NCI-H1417 treated with DMSO at 0.1 percent for 48 hours (cell line): ENCODE measurements at places on chromosomes 12 and 14.

DNA sequence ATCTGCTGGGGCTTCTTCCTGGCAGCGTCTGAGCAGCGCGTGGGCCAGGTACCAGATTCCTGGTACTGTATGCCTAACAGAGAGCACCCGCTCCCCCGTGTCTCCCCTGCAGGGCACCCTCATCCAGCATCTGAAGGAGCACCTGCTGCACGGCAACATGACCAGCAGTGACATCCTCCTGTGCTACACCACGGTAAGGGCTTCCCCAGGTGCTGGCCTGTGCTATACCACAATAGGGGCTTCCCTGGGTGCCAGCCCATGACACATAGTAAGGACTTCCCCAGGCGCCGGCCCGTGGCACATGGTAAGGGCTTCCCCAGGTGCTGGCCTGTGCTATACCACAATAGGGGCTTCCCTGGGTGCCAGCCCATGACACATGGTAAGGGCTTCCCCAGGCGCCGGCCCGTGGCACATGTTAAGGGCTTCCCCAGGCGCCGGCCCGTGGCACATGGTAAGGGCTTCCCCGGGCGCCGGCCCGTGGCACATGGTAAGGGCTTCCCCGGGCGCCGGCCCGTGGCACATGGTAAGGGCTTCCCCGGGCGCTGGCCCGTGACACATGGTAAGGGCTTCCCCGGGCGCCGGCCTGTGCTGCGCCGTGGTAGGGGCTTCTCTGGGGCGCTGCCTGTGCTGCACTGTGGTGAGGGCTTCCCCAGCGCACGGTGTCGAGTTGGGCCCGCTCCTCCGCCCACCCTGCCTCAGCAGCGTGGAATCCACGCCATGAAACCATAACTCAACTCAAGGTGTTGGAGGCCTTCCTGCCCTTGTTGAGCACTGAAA, 49.3 kb downstream of the AACS start:
- no peak for DNase-seq

DNA sequence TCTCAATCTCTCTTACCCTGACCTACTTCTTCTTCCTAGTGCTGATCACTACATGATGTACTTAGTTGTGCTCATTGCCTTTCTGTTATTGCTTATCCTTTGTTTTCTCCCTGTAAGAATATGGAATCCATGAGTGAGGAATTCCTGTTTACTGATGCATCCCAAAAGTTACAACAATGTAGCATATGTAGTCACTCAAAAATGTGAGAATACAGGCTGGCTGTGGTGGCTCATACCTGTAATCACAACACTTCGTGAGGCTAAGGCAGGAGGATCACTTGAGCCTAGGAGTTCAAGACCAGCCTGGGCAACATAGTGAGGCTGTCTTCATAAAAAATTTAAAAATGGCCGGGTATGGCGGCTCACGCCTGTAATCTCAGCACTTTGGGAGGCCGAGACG, 8.0 kb upstream of the WDR20 start:
- DNase-seq: no peak

GRCh38 chr12:106195621-106196027, 52.2 kb downstream of the CKAP4 start:
- no peak for DNase-seq

GRCh38 chr12:50725011-50725942, 38.6 kb upstream of the ATF1 start:
- DNase-seq: no peak

DNA sequence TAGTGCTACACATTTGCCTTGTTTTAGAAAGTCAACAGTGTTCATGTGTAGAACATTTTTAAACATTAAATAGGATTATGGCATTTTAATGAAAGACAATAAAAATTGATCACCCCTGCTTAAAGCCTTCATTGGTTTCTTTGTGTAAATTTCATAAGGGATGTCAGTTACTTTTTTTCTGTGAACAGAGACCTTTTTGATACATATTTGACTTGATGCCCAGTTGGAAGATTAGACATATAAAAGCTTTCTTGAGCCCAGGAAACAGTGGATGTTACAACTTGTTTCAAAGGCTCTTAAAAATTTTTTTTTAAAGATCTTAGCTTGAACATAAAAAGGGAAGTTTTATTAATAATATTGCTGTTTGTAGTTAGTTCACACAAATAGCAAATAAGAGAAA, 168.7 kb upstream of the PDZRN4 start:
- no peak for DNase-seq

GRCh38 chr12:128623748-128624147, 200.0 kb downstream of the SLC15A4 start:
- DNase-seq: no peak

GRCh38 chr14:21106176-21106497, 5.3 kb downstream of the TMEM253 start:
- no peak for DNase-seq

DNA sequence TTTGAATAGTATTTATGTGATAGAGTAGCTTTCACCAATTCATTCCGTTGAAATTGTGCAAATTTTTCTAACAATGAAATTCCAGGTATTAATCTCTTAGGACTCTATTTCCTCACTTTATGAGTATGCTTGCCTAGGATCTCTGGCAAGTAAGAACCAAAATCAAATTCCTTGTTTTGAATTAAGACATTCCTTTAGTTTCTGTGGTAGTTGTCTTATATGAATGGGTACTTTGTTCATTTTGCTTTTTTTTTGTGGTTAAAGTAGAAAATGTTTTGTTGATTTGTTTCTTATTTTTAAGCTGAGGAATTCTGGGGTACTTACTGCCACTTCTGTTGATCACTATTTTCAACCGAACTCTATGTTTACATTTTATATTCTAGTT, 59.8 kb downstream of the KITLG start:
- no peak for DNase-seq

DNA sequence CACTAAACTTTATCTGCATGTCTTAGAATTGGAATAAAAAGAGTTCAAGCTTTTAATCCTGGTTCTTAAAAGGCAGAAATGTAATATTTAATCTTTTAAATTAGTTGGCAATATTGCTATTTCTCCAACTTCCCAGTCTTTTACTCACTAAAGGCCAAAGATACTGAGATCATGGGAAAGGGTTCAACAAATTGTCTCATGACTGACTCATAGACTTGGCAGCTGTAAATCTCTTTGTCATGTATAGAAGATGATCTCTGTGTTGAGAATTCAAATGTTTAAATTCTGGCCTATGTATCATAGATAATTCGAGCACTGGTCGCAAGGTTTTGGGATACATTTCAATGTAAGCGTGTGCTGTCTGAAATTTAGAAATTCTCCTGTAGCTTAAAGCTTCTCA, 40.1 kb upstream of the STRAP start:
- DNase-seq: no peak

DNA sequence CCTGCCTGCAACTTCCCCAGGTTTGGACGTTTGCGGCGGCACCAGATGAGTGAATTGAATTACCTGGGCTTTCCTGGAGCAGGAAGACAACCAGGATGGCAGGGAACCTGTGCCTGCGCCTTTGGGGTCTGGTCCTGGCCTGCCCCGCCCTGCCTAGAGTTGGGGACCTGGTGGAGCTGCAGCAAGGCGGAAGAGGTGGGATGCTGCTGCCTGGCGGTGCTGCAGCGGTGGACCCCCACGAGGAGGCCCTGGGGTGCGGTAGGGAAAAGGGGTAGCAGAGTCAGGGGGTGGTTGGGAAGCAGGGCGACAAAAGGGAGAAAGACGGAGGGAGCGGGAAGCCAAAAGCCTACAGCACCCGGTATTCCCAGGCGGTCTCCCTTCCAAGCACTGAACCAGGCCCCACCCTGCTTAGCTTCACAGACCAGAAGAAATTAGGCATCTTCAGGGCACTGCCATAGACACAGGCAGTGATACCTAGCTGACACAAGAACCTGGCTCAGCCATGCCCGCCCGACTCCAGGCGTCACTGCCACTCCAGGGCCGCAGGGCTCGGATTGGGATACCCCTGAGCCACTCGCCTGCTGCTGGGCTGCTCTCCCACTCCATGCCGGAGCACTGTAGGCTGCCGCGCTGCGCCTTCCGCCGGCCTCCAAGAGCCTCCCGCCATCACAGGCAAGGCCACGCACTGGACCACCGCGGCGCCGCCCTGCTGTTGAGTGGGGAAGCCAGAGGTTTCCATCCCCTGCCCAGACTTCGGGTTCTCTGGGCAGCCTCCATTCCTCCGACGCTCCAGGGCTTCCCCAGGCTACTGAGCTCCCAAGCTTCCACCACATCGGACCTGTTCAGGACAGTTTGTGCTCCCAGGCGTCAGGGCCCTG, 155.2 kb upstream of the ALG10B start:
- DNase-seq: no peak

- no peak for DNase-seq
Observed at GRCh38 chr14:51663783-51664326, 12.1 kb downstream of the FRMD6 start.

DNA sequence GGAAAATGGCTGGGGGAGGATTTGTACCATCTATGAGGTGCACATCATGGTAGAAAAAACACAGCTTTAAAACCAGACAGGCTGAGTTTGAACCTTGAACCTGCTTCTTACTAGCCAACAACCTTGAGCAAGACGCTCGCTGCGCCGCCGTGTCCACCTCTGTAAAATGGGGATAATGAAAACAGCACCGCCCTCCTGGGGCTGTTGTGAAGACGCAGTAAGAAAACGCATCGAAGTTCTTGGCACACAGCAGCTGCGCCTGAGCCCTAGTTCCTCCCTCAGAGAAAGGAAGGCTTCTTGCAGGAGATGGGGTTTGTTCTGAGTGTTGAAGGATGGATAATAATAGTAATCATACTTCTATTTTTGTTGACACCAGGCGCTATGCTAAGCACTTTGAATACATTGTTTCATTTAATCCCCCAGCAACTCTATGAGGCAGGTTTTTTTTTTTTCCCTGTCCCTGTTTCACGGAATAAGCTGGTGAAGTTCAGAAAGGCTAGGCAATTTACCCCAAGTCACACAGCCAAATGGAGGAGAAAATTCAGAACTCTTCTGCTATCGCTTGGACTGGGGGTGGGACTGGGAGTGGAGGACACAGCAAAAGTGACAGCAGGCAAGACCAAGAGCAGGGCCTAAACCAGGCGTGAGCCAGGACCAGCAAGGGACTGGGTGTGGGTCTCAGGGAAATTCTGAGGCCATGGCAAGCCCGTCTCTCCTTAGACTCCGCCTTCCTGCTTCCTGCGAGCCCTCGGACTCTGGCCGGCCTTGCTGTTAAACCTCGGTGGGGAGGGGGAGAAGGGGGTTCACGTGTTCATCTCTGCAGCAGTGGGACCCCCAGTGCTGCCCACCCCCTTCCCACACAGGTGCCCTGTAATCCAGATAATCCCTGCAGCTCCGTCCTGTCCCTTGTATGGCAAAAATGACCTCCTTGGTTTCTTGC, 97.5 kb downstream of the LRRC74A start:
- no peak for DNase-seq

- DNase-seq: no peak
Observed at GRCh38 chr14:83379436-83379835, 1845.8 kb upstream of the SEL1L start.

DNA sequence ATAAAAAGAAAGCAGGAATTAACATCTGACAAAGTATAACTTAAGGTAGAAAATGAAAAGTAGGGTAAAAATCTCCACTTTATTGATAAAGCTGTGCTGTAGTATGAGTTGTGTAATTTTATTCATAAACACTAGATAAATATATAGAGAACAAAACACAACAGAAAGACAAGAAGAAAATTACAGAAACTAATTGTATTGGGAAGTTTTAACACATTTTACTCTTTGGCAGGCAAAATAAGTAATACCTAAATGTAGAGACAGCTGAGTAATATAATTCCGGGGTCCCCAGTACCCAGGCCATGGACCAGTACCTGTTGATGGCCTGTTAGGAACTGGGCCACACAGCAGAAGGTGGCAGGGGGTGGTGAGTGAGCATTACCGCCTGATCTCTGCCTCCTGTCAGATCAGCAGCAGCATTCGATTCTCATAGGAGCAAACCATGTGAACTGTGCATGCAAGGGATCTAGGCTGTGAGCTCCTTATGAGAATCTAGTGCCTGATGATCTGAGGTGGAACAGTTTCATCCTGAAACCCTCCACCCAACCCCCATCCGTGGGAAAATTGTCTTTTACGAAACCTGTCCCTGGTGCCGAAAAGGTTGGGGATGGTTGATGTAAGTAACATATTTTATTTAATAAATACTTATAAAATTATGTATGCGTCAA, 84.4 kb upstream of the ETV6 start:
- DNase-seq: no peak

- DNase-seq: no peak
Observed at GRCh38 chr12:92621833-92622232, 81.0 kb upstream of the PLEKHG7 start.

DNA sequence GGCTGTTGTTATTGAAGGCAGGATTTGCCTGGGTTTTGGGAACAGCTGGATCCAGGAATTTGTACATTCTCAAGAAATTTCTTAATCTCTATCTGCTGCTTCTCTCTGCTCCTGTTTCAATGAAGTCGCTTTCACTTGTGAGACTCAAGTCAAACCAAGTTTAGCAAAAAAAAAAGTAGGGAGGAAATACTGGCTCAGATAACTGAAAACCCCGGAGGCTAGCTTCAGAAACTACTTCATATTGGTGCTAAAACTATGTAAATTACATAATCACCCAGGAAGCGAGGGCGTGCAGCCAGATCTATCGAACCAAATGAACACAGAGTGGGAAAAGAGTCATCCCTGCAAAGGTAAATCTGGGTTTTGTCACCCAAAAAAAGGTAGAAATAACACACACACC, 68.3 kb upstream of the FICD start:
- no peak for DNase-seq

GRCh38 chr12:75959506-75959905, 72.1 kb downstream of the PHLDA1 start:
- DNase-seq: no peak

DNA sequence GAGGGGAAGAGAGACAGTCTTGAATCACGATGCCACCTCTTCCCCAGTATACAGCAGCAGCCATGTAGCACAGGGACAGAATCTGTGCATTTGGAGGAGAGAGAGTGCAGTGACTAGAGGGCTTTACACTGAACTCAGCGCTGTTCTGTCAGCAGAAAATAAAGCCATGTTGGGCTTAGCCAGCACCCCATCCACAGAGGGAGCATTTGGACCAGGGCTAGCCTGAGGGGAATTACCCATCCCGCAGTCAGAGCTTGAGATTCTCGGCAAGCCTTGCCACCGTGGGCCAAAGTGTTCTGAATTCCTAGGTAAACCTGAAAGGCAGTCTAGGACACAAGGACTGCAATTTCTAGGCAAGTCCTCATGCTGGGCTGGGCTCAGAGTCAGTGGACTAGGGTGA, 120.4 kb upstream of the CNOT2 start:
- DNase-seq: no peak

DNA sequence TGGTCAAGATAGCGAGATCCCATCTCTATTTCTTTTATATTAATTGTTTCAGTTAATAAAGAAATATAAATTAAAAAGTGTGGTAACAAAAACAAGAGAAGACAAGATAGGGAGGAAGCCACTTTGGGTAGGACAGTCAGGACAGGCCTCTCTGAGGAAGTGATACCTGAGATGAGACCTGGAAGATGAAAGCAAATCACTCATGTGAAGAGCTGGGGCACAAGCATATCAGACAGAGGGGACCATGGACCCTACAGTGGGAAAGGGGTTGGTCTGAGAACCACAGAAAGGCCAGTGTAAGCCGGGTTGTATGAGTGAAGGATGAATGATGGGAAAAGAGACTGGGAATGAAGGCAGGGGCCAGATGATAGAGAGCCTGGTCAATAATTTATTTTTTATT, 1.8 kb upstream of the MED6 start:
- DNase-seq: no peak

- DNase-seq: no peak
Observed at GRCh38 chr12:113403435-113404415, at the start of gene SDS. Gene SDS (minus strand): TSS chr12:113403887. CDS start chr12:113399708, 4,179 bp downstream.
